HS-27A (cell line): ENCODE measurements at places on chromosomes 1 and 21.

- DNase-seq, result no peak
These were observed 10.6 kb upstream of the COL6A1 start for GRCh38 chr21:45970674-45971615.

- no peak for DNase-seq
These were observed 1.9 kb downstream of the SLC30A10 start for GRCh38 chr1:219926363-219926998.

DNA sequence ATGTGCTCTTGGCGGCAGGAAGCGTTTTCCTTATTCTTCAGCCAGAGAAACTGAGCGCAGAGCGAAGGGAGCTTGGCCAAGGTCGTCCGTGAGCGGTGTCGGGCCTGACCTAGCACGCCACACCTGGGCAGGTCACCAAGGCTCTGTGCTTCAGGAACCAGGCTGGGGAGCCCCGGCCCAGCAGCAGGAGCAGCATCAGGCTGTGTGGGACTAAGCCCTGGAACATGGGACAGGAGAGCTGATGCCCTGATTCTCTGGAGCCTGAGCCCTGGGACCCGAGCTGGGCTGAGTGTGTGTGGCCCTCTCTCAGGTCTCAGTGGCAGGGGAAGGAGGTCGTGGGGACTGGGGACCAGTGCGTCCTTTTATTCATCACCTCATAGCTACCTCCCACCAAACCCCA is 65.2 kb upstream of the ABCG1 start:
- DNase-seq, result no peak

GRCh38 chr1:243440406-243440805 is 184.6 kb downstream of the SDCCAG8 start:
- no peak for DNase-seq

- DNase-seq, result no peak
These were observed 23.3 kb upstream of the GBP2 start for GRCh38 chr1:89149229-89149628.

DNA sequence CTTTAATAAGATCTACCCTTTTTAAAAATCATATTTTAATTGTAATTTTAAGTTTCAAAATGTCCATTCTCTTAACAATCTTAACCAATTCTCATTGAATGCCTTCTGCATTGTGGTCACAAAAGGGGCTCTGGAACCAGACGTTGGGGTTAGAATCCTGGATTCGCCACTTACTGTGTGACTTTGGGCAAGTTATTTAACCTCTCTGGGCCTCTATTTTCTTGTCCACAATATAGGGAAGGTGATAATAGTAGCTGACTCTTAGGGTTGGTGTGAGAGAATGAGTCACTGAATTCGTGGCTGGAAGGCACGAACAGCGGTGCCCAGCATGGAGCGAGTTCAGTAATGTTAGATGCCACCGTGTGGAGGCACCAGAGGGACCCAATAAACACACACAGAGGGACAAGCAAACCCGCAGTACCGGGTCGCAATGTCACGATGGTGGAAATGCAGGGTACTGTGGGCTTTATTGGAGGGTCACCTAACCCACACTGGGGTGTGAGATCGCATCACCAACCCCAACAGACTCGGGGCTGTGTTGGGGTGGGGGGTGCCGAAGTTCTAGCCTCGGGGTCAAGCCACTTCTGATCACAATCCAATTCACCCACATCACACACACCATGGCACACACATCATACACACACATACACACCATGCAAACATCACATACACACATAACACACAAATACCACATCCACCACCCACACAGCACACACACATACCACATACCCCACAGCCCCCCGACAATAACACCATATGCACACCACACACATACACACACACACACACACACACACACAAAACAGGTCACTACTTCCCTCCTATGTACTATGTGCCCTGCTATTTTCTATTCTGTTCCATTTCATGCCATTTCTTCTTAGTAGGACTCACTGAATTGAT is 27.0 kb upstream of the IFNAR2 start:
- DNase-seq, result no peak

DNA sequence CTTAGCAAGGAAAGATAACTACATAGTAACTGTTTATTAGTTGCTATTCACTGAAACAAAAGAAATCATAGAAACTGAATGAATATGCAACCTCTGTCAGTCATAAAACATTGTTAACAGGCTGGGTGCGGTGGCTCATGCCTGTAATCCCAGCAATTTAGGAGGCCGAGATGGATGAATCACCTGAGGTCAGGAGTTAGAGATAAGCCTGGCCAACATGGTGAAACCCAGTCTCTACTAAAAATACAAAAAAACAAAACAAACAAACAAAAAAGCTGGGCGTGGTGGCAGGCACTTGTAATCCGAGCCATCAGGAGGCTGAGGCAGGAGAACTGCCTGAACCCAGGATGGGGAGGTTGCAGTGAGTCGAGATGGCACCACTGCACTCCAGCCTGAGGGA is 44.1 kb downstream of the CRB1 start:
- no peak for DNase-seq

DNA sequence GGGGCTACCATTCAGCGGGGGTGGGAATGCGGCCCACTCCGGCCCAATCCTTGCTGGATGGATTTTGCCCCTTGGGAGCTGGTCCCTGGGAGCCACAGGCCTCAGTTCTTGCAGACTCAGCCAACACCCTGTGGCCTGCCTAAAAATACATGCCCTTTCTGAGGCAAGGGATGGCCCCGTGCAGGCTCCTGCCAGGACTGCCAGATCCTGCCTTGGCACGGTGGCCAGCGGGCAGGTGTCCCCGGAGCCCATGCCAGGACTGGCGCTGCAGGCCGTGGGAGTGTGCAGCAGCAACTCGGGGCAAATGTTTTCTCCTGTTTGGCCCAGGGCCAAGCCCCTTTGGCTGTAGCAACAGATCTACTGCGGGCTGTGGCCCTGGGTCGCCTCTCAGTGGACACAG is 1.6 kb upstream of the PANK4 start:
- no peak for DNase-seq

DNA sequence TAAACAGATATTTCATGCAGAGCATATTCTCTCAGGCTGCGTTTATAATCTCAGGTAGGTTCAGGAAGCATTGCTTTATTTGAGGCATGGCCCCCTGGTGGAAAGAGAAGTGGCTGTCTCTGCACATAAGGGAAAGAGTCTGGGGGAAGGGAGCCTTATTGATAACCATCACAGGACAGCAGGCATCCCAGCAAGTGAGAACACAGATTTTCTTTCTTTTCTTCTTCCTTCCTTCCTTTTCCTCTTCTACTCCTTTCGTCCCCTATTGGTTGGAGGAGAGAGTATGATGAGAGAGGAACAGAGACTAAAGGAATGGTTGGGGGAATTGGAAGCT is 21.9 kb downstream of the TSNAX start:
- DNase-seq, result no peak

- DNase-seq, result no peak
These were observed 53.5 kb upstream of the BACH1 start for GRCh38 chr21:29245104-29245643.

DNA sequence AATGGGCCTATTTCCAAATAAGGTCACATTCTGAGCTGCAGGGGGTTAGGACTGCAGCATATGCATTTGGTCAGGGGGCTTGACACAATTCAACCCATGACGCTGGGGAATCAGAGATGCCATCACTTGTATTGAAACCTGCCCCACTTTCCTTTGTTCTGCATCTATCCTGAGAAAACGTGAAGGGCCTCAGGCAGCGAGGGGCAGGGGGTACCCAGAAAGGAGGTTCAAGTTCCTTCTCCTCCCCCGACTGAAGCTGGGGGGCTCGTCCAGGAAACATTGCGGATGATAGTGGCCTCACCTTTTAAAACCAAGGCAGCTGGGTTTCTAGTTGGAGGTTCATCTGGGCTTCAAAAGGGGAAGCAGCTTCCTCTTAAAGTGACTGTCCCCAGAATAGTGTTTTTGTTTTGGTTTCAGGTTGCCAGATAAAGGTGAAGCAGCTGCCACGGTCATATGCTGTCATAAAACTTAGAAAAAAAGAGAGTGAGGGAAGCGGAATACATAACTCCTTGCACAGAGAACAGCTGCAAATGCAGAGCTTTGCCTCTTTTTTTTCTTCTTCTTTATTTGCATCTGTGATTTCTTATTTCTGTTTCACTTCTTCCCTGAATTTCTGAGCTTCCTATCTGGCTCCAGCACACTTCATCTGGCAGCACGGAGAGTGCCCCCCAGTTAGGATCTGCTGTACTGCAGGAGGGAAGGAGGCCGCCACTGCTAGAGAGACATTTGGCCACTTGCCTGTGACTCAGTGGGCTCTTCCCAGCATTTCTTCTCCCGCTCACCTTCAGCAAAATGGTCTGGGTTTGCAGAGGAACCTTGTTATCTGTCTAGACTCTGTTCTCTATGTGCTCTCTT is 142.0 kb downstream of the AJAP1 start:
- DNase-seq, result no peak

DNA sequence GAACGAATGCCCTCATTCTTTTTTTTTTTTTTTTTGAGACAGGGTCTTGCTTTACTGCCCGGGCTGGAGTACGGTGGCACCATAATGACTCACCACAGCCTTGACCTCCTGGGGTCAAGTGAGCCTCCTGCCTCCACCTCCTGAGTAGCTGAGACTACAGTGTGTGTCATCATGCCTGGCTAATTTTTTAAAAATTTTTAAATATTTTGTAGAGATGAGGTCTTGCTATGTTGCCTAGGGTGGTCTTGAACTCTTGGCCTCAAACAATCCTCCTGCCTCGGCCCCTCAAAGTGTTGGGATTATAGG is 69.4 kb downstream of the ALG14 start:
- DNase-seq, result no peak

GRCh38 chr1:162475539-162476185 is 22.0 kb upstream of the UHMK1 start:
- no peak for DNase-seq

- DNase-seq, result no peak
These were observed 567.2 kb downstream of the PTPRU start for GRCh38 chr1:29803486-29803885.

GRCh38 chr1:171355727-171356126 is 41.7 kb downstream of the FMO4 start:
- DNase-seq, result peak; percentile 24

GRCh38 chr21:26117324-26117971 is 53.1 kb downstream of the APP start:
- DNase-seq, result no peak

DNA sequence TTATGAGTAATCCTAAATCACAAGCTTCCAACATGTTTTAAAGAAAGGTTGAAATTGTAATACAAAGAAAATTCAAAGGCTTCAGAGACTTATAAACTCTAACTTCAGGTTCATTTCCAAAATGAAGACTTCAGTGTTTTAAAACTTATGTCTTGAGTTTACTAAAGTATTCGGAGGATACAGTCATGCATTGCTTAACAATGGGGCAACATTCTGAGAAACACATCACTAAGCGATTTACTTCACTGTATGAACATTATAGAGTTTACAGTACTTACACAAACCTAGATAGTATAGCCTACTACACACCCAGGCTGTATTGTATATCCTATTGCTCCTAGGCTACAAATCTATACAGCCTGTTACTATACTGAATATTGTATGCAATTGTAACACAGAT is 38.3 kb downstream of the CEP170 start:
- DNase-seq, result no peak

GRCh38 chr1:50841791-50842387 is 118.2 kb downstream of the FAF1 start:
- no peak for DNase-seq

DNA sequence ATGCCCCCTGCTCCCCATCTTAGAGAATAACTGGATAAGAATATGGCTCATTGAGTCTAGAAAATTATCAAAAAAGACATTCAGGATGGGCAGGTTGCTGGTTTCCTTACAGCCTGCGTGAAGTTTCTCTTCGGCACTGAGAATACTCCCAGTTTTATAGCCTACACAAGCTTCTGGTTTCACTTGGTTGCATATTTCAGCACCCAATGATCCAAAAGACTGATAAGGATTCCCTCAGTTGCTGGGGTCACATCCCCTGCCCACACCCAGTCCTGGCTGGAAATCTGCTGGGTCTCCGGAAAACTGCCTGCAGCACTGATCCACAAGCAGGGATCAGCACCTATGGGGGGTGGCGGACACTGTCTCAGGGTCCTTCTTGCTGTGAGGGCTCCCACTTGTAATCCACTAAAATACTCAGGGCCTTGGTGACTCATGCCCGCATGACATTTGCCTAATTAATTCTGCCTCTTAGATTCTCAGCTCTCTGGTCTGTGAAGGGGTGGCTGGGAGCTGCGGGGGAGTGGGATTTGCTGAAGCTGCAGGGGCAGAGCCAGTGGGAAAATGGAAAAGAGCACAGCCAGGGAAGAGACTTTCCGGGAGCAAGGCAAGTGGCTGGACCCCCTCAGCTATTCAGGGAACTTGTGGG is 142.5 kb downstream of the ZNF648 start:
- no peak for DNase-seq

DNA sequence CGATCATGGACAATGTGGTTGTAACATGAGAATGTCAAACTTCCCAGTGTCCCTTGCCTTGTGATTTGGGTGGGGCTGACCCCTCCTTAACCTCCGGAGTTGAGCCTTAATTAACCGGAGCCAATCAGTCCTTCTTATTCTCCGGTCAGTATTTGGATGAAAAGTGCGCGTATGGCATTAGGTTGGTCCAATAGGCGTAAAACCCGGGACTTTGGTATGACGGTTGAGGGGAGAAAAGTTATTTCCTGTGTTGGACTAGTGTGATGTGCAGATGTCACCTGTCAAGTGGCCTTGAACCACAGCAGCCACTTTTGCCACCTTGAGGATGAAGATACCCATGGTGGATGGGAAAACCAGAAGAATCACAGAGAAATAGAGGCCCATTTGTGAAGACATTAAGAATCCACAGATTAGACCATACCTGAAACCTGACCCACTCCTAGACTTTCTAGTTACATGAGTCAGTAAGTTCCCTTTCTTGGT is 5.1 kb downstream of the PAFAH2 start:
- no peak for DNase-seq

GRCh38 chr1:997713-997992 is 2.2 kb downstream of the HES4 start:
- no peak for DNase-seq

DNA sequence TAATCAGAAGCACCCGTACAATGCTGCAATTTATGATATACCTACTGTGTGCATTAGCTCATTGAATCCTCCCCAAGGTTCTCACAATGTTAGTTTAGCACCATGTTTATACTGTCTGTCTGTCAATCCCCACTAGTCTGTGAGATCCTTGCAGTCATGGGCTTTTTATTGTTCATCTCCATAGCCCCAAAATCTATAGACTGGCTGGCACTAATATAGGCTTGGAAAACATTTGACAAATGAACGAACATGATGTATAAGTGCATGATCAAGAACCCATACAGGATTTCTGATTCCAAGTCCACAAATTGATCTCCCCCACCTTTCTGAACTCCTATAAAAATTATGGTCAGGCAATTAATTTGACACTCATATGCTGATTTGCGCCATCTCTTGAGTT is 290.0 kb downstream of the OMA1 start:
- DNase-seq, result no peak

DNA sequence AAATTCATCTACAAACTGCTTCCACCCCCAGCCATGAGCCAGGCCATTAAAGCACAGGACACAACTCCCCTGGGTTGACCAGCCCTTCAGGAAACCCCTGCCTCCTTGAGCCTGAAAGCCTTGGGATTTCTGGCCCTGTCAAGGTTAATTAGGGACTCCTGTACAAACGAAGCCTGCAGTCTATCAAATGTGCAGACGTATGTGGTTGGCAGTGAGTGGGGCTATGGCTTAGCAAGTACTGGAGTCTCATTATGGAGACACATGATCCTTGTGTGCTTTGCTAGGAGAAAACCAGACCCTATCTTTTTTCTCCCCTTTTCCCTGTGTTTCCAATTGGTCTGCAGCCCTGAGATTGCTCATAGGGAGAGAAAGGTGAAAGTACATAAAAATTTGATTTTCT is 588.3 kb upstream of the USP24 start:
- no peak for DNase-seq
